ENCODE measurements at places on chromosomes 5 and 9. TPM values are rescaled to one million over a fixed set of nuclear protein-coding genes. Genes with fewer than 3 reads are reported as not detected.

GRCh38 chr5:111469903-111470302 is 42.4 kb downstream of the STARD4 start:
- no peak for DNase-seq

DNA sequence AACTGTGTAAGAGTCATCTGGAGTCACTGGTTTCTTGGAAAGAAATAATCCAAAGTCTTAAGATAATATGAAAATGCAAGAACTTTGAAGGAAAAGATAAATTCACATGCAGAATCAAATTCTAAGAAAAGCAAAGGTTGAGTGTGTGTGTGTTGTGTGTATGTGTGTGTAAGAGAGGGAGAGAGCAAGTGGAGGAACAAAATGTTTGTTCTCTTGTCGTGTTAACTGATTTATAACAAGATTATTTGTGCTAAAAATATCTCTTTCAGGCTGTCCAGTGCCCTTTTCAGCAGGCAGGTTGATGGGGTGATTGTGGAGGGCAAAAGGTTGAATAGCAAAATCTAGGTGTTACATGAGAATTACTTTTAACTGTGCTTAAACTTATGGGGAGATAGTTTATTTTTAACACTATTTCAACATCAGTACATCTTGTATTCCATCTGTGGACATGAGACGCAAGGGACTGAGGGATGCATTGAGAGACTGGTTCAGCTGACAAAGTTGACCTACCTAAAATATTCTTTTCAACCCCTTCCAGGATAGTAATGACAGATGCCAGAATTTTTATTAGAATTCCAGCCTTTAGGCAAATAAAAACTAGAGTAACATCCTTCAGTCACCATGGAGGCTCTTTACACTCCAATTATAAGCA is 342.4 kb upstream of the CD180 start:
- no peak for DNase-seq

GRCh38 chr9:126989847-126990842 is 75.6 kb downstream of the RALGPS1 start:
- no peak for DNase-seq

POLE3 gene
- polyA plus RNA-seq = 35.1 TPM

ABLIM3 gene
- polyA plus RNA-seq = 8.1 TPM

Measured in hepatocyte (in vitro differentiated cells).